ENCODE measurements at places on chromosomes 2 and 18.

- no peak for DNase-seq
These were observed 218.8 kb upstream of the APCDD1 start for GRCh38 chr18:10235661-10235952.

- no peak for DNase-seq
These were observed 61.5 kb upstream of the WDR75 start for GRCh38 chr2:189379731-189380261.

DNA sequence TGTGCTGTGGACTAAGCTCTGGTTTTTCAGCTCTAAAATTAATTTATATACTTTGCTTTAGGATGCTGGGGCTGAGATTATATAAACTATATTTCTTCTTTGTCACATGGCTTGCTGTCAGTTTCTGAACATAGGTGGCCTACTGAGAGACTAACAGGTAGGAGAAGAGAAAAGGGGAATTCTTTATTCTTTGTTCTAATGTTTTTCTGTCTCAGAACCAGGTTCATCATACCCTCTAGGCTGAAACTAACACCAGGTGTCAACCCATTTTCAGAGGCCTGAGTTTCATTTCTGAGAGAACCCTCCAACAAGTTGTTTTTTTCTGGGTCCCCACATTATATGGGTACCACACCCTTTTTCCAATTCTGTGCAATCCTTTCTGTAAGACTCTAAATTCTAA lies 843.6 kb downstream of the TRIB2 start:
- no peak for DNase-seq

DNA sequence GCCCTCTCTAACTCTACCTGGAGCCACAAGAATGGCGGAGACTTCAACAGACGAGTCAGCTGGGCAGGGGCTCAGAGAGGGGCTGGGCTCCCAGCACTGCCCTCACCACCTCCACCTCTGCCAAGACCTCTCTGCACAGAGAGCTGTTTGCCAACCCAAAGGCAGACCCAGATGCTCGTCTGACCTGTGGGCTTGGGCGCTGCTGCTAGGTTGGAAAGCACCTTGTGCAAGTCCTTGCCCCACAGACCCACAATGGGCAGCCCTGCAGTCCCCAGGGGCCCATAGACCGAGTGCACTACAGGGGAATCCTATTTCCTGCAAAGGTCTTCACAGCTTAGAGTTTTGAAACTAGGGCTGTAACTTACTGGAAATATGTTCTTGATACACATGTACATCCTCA lies 13.3 kb downstream of the ACKR3 start:
- no peak for DNase-seq

DNA sequence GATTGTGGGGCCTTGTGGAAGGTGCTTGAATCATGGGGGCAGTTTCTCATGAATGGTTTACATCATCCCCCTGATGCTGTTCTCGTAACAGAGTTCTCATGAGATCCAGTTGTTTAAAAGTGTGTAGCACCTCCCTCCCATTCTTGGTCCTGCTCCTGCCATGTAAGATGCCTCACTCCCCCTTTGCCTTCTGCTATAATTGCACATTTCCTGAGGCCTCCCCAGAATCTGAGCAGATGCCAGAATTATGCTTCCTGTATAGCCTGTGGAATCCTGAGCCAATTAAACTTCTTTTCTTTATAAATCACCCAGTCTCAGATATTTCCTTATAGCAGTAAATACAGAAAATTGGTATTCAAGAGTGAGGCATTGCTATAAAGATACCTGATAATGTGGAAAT lies 15.6 kb upstream of the WDR75 start:
- no peak for DNase-seq

DNA sequence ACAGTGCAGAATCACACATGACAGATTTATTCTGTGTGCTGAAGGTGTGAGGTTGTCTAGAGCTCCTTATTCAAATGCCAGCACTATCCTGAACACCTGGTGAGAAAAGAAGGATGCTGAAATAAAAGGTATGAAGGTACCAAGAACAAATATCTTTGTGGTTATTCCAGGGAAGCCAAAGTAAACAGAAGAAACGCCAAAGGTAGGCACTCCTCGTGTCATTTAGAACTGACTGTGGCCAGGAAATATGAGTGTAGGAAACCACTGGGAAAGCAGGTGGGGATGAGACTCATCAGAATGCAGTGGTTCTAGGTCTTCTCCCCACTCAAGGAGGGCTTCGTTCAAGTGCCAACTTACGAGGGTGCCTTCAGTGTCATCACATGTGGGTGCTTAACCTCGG lies 80.8 kb downstream of the KIF5C start:
- no peak for DNase-seq

GRCh38 chr2:238841542-238842164 lies 6.2 kb upstream of the TWIST2 start:
- DNase-seq = no peak

- DNase-seq = no peak
These were observed 121.4 kb upstream of the HDAC4 start for GRCh38 chr2:239522002-239522739.

- DNase-seq = no peak
These were observed 1.8 kb downstream of the RNPEPL1 start for GRCh38 chr2:240569998-240570530.

DNA sequence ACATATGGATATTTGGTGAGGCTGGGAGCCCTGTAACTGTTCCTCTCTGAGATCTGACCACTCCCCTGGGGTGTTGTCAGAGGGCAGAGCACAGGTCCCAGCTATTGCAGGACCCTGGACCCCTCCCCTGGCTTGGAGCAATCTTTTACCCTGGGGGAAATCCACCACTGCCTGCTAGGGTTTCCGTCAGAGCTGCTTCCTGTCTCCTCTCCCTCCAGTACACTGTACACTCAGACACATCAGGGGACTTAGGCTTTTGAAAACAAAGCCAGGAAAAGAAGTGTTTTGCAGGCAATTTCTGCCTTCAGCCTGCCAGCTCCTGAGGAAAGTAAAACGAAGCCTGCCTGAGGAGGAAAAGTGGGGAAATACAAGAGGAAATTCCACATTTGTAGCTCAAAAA lies 13.2 kb upstream of the CEP68 start:
- DNase-seq = no peak

- DNase-seq = peak; percentile 13
These were observed 2.4 kb upstream of the EVX2 start for GRCh38 chr2:176085861-176086771.

DNA sequence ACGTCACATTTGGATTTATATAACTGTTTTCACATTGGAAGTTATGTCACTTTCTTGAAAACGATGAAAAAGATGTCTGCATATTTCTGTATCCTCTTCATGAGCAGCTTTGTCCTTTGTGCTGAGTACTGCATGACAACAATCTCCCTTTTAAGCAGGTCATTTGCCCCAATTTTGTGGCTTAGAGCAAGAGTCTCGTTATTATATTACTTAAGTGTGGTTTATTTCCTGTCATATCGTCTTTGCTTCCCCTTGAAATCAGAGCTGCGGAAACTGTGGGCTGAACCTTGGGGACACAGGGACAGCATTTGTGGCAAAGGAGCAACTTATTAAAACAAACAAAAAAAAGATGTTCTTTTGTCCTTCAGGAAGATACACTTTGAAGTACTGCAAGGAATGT lies 254.0 kb upstream of the DSEL start:
- no peak for DNase-seq

- no peak for DNase-seq
These were observed 158.2 kb downstream of the LAMA3 start for GRCh38 chr18:23847321-23847986.

GRCh38 chr2:176626796-176627195 lies 357.6 kb downstream of the MTX2 start:
- no peak for DNase-seq

- no peak for DNase-seq
These were observed 41.3 kb upstream of the YPEL5 start for GRCh38 chr2:30105556-30105955.
